ENCODE measurements at places on chromosomes 12 and 14.

- no peak for DNase-seq
These were observed 1581.3 kb upstream of the TMEM132C start for GRCh38 chr12:126685636-126686035.

GRCh38 chr14:98994561-98994960, 277.4 kb downstream of the BCL11B start:
- no peak for DNase-seq

DNA sequence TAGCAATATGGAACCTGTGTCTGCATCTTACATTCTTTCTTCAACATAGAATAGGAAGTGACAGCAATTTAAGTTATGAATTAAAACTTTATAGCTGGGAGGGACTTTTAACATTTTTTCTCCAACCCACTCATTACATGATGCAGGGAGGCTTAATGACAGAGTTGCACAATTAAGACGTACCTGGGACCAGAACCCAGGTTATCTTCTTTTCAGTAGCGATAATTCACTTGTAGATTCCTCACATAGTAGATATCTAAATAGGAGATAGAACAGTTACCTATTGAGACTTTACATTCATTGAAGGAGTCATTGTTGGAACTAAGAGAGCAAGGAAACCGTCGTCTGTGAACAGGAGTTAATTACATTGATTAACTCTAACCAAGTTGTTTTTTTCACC, 5.1 kb downstream of the SRGAP1 start:
- no peak for DNase-seq

GRCh38 chr12:116592731-116593130, 33.5 kb downstream of the MAP1LC3B2 start:
- no peak for DNase-seq

Data from activated CD8-positive, alpha-beta memory T cell treated with anti-CD3 and anti-CD28 coated beads for 24 hours (primary cell).